ENCODE measurements at places on chromosomes 3 and 15.
A peak's percentile ranks its signal among the peaks of the same experiment; 100 is the strongest.

GRCh38 chr3:58293516-58293915, 12.5 kb upstream of the RPP14 start:
- DNase-seq = no peak

GRCh38 chr3:3443482-3443881, 264.0 kb upstream of the CRBN start:
- no peak for DNase-seq

DNA sequence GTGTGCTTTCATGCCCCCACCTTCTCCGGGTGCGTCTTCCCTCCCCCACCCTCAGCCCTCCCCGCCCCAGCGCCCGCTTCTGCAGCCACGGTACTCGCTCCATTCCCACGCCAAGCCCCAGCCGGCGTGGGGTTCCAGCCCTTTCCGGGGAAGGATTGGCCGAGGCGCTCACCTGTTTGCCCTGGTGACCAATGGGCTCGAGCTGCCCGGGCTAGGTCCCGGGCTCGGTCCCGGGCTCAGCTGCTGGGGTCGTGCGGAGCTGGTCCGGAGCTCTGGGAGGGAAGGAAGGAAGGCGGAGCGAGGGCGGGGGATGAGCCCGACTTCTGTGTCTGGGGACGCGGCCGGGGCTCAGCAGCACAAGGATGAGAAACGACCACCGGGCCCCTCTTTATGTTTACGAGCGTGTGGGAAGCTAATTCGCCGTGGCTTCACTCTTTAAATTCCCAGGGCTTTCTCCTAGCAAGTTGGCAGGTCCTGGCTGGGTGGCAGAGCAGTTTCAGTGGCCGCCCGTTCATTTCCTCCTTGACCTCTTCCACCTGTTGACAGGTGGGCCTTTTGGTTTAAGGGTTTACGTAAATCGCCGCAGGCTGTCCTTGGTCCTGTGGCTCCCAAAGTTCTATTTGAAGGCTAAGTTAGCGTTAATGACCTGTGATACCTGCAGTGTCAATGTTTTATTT, at the start of gene IGSF10:
TSS of gene IGSF10 (minus strand) at position 288 of the 677 bp plus-strand sequence. CDS start 2,352 bp downstream, outside the sequence.
- no peak for DNase-seq

GRCh38 chr3:56917361-56918110, 115.8 kb upstream of the ARHGEF3 start:
- no peak for DNase-seq

- DNase-seq = peak; percentile 70
Measured at GRCh38 chr15:39919748-39920509, at the start of gene GPR176. Gene GPR176 (minus strand): TSS chr15:39920266. CDS start chr15:39920026, 240 bp downstream.

GRCh38 chr3:11661827-11662226, 18.1 kb upstream of the VGLL4 start:
- peak; percentile 85 for DNase-seq

DNA sequence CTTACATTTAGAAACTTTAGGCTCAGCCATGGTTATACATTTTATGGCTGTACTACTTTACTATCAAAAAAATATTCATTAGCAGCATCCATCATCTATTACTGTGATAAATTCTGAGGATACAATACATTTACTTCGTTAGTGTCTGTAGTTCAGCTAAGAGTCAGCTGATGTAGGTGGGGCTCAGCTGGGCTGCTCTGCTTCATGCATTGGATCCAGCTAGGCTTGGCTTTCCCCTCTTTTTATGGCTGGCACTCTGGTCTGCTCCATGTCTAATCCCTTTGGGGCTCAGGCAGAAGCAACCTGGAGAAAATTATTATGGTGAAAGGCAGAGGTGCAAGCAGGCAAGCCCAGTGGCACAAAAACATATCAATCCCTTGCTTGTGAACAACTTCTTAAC, 930.1 kb upstream of the NR2F2 start:
- DNase-seq = no peak

GRCh38 chr15:51105430-51106016, 10.8 kb upstream of the TNFAIP8L3 start:
- DNase-seq = no peak

Data from iris pigment epithelial cell (primary cell).